ENCODE measurements at places on chromosomes 2 and 18.

DNA sequence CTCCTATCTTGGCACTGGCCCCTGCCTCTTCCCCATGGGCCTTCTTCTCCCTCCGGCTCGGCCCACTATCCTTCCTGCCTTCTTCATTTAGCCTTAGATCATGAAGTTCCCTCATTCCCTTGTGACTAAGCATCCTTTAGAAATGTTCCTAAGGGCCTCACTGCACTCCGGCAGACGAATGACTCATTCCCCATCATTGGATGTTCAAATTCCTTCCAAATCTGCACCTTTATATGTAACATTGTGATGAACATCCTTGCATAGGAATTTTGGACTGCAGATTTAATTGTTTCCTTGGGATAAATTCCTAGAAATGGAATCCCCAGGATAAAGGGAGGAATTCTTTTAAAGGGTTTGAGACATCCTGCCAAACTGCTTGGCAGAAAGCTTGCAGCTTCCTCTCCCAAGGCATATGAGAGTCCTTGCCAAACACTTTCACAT, 19.0 kb downstream of the CRACDL start:
- DNase-seq, result no peak

GRCh38 chr2:160238392-160238791, 38.3 kb upstream of the ITGB6 start:
- no peak for DNase-seq

- DNase-seq, result no peak
Measured at GRCh38 chr2:62727259-62727867, 21.9 kb downstream of the EHBP1 start.

GRCh38 chr2:109615637-109616144, 1.5 kb downstream of the SOWAHC start:
- DNase-seq, result no peak

DNA sequence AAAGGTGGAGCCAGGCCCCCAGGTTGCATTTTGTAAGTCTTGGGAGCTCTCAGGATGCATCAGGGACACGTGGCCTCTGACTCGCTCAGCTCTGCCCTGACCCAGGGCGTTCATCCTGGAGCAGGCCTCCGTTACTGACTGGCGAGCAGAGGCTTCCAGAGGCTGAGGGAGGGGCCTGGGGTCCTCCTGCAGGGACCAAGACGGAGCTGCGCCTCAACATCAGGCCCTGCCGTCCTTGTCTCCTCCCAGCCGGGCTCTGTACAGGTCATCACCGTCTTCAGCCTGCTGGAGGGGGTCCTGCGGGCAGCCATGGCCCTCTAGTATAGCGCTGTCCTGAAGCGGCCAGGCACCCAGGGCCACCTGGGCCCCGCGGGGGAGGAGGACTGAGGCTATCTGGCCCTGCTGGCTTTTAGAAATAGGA, 10.2 kb upstream of the ALPP start:
- DNase-seq, result no peak

GRCh38 chr18:54052732-54053429, 171.6 kb downstream of the MBD2 start:
- no peak for DNase-seq

GRCh38 chr18:33034212-33034611, 261.4 kb upstream of the KLHL14 start:
- DNase-seq, result no peak

GRCh38 chr2:63743170-63743981, 98.3 kb upstream of the UGP2 start:
- no peak for DNase-seq

GRCh38 chr2:231315896-231316295, 79.6 kb upstream of the B3GNT7 start:
- no peak for DNase-seq

DNA sequence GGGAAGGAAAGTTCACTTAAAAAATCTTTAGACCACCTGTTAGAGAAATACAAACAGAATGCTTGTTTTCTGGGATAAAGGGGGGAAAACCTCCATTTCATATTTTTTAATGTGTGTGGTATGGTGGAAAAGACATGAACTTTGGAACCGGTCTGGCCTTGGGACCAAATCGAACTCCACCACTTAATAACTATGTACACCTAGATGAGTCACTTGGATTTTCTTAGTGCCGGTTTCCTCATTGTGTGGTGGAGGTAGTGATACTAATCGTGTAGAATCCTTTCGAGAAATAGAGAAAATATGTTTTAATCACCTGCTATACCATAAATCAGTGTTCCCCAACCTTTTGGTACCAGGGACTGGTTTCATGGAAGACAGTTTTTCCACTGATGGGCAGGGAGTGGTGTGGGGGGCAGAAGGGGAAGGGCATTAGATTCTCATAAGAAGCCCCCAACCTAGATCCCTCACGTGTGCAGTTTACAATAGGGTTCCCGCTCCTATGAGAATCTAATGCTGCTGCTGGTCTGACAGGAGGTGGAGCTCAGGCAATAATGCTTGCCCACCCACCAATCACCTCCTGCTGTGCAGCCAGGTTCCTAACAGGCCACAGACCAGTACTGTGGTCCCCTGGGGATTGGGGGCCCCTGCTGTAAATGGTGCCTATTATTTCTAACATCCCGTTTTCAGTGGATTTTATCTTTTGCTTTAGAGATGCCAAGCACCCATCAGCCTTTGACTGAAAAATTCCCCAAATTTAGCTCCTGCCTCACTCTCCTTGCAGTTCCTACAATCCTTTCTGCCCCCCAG, 308.8 kb downstream of the PRKCE start:
- no peak for DNase-seq

Measured in frontal cortex (tissue), 4 donors.